RCC 7860 (cell line): ENCODE measurements at places on chromosomes 6 and 20.

DNA sequence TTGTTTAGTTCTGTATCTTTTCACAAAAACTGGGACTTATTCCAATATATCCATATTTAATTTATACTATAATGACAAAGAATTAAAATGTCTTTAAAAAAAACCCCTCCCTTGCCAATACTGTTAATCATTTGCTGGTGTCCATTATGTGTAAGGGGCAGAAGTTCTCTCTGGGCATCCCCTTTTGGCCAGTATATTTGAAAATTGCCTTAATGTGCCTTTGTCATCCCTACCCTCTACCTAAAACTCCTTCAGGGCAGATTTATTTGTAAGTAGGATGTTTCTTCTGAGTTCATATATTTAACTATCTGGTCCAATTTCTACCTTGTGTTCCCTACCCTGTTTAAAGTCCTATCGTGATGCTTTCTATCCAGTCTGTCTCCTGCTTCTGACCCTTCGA lies 62.9 kb downstream of the ARHGAP18 start:
- no peak for DNase-seq

DNA sequence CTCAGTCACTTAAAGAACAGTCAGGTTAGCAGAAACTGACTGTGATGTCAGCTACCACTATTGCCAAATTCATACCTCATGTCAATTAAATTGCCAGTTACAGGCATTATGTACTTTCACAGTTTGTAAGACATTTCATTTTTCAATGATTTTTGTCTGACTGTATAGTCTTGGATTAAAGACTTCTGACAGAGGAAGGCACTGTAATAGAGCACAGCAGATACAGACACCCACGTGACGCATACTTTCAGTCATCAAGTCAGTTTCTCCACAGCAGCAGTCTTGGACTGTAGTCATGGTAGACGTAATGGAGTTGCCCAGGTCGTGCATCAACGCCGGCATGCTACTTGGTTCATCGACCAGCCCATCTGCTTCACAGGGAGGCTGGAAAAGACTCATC lies 29.5 kb upstream of the ELOVL5 start:
- no peak for DNase-seq

- DNase-seq, result no peak
Observed at GRCh38 chr20:63032026-63032800, 25.4 kb upstream of the BHLHE23 start.

GRCh38 chr6:57267586-57268293 lies 45.6 kb upstream of the RAB23 start:
- DNase-seq, result peak; percentile 88

GRCh38 chr6:10030942-10031537 lies 383.8 kb downstream of the TFAP2A start:
- peak; percentile 17 for DNase-seq

- no peak for DNase-seq
Observed at GRCh38 chr6:126054802-126055201, 68.5 kb downstream of the TRMT11 start.

DNA sequence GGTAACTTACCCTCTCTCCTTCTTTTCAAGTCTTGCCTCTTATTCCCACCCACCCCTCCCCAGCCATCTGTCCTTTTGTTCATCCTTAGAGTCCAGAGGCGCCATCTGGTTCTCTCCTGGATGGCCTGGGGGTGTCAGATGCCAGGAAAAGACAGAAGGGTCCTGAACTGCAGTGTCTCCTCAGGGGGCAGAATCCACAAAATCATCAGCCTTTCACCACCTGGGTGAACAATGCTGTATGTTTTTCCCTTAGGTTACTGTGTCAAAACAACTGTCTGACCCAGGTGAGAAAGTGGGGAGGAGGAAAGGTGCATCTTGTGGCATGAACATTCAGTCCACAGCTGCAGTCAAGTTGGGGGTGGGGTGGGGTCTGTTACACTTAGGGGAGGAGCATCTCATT lies 47.9 kb upstream of the FYN start:
- no peak for DNase-seq

DNA sequence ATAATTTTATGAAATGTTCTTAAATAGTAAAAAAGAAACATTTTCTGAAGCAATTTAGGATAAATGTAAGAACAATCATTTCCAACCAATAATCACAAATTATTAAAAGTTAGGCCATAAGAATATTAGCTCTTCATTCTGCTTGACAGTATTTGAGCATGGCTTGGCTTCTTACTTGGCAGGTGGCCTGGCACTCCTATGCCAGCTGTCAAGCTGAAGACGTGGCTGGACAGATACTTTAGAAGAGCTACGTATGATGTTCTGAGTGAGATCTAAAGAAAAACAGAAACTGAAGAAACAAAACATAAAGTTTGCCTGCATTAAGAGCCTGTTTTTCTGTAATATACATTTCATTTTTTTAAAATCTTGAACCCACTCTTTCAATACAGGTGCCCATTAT lies 438.9 kb downstream of the GRIK2 start:
- no peak for DNase-seq

DNA sequence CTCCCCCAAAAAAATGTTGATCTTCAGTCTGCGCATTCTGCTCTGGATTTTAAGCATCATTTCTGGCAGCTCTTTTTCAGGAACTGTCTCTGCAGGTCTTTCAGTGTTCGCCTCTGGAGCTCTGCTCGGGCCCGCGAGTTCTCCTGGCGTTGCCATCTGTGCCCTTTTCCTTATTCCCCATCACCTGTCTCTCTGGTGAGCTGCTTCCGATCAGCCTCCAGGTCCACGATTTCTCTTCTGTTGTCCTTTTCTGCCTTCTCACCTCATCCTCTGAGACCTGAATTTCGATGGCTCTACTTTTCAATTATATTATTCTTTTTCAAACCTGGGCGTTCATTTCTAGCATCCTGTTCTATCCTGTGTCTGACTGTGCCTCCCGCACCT lies 590 bp upstream of the MAP1LC3A start:
- no peak for DNase-seq

DNA sequence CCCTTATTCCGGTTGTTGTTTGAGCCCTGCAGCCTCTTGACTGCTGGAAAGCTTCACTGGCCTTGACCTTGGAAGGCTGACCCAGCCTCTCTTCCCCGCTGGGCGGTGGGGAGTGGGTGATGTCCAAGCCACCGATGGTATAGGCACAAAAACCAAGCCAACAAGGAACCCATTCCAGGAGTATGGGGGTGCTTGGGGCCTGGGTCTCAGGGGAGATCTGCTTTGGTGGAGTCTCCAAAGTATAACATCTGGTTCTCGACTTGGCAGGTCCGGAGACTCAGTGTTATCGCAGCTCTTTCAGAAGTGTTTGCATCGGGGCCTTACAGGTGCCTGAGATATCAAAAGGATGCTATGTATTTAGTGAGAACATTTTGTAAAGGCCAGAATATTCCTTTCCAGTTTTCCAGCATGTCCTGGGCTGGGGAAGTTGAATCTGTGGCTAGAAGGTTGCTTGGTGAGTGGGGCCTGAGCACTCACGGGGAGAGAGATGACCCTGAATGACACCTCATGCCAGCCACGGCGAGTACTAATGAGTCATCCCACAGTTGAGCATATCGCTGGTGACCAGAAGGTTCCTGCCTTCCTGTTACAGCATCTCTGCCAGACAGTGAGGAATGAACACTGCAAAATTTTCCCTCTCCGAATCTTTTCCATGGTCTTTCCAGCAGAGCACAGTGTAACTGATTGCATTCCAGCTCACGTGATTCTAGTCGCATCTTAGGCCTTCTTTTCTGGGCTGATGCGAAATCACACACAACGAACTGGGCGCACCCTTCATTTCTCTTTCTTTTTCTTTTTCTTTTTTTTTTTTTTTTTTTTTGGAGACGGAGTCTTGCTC lies 133.9 kb downstream of the ZDHHC14 start:
- peak; percentile 85 for DNase-seq

- no peak for DNase-seq
Observed at GRCh38 chr6:51273228-51273961, 454.7 kb downstream of the TFAP2B start.

- DNase-seq, result no peak
Observed at GRCh38 chr20:2108498-2108897, 6.9 kb downstream of the STK35 start.
